ENCODE measurements at places on chromosomes 2 and 18.

- DNase-seq, result no peak
Measured at GRCh38 chr18:11251891-11252270, 102.5 kb upstream of the PIEZO2 start.

DNA sequence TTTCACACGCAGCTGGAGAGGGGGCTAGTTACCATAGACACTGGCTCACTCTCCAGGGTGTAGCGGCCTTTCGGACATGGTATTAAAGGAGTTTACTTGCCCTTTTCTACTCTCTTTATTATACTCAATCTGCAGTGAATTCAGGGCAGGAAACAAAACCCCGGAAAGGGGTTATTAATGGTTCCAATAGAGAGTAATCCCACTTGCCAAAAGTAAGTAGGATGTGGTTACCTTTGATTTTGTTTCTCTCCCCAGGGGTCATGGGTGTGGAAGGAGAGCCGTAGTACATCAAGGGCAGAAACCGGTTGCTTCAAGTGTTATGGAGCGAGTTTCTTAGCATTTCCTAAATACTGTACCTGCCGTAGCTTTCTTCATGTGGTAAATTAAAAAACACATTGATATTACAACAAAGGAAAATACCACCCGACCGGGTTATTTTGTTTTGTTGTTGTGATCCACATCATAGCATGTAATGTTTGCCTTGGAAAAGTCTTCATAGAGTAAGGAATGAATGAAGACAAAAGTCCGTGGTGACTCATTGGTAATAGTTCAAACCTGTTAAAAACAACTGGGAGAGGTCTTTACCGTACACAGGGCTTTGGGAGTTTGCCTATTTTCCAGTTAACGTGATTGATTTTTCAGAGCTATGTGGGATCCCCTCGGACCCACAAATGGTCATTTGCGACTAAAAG, 71.5 kb downstream of the SLC4A3 start:
- no peak for DNase-seq

GRCh38 chr18:72391951-72392350, 152.2 kb downstream of the CBLN2 start:
- no peak for DNase-seq

GRCh38 chr2:213162516-213163118, 11.2 kb upstream of the IKZF2 start:
- DNase-seq, result no peak

GRCh38 chr2:101038455-101039255, 36.6 kb downstream of the RPL31 start:
- DNase-seq, result no peak

DNA sequence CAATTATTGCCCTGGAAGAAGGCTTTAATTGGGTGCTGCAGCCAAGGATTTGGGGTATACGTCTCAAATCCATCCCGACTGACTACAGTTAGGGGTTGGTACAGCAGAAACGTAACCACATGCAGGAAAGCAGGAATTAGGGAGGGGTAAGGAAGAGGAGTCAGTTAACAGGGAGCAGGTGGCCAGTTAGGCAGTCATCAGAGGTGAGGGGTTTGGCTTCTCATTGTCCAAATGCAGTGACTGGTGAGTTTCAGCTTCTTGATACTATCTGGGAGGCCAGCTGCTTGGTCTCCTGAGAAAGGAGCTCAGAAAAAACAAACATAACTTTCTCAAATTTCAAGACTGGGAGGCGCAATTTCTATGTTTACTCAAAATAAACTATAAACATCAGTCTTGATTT, 38.8 kb upstream of the UBE2F start:
- no peak for DNase-seq
